ENCODE measurements at places on chromosomes 7 and 10.

DNA sequence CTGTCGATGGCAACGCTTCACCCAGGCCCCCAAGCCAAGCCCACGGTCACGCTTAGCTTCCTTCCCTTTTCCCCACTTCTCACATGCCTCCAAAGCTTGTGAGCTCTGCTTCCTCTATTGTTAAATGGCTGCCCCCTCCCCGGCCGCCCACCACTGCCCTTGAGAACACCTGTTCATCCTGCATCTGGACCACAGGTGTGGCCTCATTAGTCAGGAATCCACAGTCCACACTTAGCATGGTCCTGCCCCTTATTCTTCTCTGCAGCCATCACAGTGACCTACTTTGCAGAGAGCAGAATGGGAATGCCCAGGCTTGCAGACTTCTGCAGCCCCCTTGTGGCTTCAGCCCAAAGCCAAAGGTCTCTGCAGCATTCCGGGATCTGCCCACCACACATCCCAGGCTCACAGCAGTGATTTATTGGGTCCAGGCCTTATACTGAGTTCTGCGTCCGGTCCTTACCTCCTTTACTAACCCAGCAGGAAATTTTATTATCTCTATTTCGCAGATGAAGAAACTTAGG is 66.9 kb downstream of the PTPRE start:
- DNase-seq: no peak

- no peak for DNase-seq
Measured at GRCh38 chr7:138449580-138449979, 10.5 kb upstream of the TRIM24 start.

GRCh38 chr7:147911201-147911601 is 679.4 kb upstream of the C7orf33 start:
- no peak for DNase-seq

DNA sequence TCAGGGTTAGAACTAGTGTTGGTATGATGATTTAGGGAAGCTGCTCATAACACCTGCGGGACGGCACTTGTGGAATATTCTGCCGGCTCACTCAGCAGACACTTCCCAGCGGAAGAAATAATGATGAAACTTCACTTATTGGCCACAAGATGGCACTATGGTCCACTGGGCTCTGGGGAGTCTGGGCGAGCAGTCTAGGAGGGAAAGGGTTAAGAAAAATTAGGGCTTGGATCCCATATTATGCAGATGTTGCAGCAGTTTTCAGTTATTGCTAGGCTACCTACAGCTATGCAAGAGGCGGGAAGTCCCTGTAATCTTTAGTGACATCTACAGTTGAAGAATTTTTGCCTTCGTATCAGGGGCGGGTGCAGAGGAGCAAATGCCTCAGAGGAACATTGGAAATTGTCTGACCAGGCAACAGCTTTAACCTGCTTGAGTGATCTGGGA is 238.7 kb upstream of the PRSS58 start:
- DNase-seq: no peak

DNA sequence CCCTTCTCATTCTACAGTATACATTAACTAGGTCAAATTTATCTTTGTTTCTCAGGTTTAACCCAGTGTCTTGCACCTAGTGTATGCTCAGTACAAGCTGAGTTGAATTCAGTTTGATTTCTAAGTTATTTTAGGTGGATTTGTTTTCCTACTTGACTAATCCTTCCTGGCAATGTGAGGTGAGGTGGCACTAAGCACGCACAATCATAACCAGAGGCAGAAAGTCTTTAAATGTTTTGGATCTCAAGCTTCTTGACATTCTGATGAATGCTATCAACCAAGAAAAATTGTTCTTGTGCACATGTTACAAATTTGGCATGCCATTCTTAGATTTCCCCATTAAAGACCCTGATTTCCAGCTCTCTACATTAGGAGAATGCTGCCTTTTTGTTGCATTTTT is 3.2 kb downstream of the BZW2 start:
- no peak for DNase-seq

Measured in esophagus squamous epithelium (tissue), 5 donors.